ENCODE measurements at places on chromosomes 11 and 22.

DNA sequence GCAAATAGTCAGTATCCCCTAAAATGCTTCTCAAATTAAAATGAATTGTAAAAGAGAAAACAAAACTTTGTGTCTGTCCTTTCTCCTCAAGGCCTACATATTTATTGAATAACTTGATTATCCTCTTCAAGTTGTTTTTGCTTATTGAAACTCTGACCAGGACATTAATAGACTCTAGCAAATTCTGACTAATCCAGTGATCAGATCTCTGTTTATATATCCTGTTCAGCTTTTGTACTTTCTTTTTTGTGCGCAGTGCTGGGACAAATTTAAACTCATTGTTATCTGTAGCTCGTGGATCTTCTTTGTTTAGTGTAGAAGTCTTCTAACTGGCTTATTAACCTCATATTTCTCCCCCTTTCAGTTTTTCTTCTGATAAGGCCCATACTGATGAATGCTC lies 139.9 kb upstream of the SORL1-AS1 start:
- DNase-seq, result no peak

- DNase-seq, result no peak
These were observed 816.3 kb downstream of the BRD1 start for GRCh38 chr22:49011379-49011768.

DNA sequence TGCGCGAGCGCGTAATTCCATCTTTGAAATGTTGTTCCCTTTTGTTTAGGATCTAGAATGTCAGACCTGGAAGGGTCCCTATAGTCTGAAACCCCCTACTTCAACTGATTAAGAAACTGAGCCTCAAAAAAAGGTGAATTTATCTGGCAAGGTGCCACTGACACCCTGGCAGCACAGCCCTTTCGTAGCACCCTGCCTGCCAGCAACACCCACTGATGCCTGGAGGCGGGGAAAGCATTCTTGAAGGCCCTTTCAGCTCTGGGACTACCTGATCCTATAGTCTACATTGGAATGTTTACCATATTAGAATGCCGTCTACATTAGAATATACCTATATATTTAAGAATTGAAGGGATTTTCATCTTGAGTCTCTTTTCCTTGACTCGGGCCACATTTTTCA lies 542.3 kb downstream of the BUD13 start:
- DNase-seq, result no peak

- no peak for DNase-seq
These were observed 7.0 kb downstream of the SERHL2 start for GRCh38 chr22:42560781-42561180.

DNA sequence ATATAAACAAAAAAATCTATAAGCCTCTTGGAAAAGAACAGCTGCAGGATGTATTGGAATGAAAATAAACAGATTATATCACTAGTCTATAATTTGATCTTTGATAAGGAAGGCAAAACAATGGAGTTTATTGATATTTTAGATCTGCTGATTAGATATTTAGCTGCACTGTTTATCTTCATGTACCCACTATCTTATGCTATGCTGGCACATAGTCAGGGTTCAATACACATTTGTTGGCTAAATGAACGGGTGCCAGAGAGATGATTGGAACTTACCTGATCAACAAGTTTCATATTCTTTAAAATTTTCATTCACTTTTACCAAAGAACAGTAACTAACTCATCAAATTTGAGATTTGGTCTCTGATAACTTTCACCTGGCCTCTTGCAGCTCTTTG lies 26.9 kb downstream of the MMP20 start:
- DNase-seq, result no peak

DNA sequence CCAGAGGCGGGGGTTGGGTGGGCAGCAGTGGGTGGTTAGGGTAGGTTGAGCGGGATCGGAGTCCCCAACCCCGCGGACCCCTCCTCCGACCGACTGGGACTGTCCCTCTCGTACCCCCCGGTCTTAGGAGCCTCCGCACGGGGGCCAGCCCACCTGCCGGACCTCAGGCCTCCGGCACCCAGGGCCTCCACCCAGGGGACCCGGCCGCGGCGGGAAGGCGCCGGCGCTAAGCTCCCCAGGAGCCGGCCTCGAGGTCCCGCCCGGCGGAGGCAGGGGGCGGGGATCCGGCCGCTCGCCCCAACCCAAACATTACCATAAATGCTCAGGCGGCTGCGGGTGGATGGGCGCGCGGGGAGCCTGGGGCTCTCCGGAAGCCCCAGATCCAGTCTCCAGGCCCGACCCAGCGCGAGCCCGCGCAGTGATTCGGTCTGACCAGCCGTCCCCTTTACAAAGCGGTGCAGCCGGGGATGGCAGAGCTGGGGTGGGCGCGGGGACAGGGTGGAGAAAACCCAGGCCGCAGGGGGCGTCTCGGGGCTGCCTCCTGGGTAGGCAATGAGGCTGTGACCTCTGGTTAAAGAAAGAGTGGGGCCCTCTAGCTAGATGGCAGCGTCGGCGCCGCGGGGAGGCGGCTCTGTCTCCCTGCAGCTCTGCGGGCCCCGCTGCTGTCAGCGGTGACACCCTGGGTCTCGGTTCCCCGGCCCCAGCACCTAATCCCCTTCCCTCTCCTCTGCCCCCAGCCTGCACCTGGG lies 4.0 kb upstream of the MCAM start:
- no peak for DNase-seq

DNA sequence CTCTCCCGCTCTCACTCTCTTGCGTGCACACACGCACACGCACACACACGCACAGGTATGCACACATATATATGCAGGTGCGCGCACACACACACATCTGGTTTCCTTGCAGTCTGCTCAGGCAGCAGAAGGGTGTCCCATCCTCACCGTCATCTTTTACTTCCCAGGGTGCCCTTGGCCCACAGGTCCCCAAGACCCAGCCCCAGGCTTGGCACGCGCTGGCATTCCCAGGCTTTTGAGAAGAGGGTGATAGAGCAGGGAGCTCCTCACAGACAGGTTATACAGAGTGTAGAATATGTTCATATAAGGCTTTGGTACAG lies 52.0 kb upstream of the SPATA19 start:
- DNase-seq, result no peak

DNA sequence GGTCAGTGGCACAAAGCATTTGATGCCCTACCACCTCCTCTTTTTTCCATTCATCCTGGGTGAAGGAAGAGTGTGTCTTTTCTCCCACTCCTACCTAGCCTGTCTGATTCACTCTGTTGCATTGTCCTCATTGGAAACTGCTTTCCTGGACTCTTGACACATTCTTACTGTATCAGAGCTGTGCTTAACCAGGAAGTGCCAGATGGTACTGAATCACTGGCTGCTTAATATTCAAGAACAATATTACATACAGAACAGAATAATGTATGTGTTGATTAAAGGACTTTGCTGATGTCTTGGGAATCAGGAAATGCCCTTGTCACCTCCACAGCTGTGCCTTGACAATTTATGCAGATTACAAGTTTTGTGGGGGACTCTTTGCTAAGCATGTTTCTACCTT lies 44.4 kb downstream of the SVIP start:
- no peak for DNase-seq

DNA sequence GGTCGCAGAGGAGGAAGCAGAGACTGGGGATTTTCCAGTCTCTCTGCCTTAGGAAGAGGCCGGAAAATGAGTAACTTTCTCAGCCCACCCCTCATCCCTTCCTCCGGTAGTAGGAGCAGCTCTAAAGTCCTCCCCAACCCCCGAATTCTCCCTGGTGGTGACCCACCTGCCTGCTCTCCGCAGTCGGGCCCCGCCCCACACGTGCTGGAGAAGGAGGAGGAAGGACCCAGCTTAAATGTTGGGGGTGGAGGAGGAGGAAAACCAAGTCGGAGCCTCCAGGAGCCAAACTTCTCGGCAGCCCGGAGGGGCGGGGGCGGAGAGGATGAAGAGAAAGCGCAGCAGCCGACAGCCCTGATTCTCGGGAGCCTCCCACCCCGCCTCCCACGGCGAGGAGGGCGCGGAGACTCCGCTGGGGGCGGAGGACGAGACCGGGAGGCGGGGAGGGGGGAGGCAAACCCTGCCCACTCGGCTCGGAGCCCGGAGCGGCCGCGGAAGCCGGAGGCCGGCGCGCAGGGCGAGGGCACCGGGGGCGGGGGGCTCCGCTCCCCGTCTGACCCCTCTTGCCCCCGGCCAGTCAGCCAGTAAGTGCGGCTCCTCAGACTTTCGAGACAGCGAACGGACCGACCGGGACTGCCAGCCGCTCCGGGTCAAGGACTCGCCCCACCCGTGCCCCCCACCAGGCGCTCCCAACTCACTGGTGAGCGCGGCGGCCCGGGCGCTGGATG lies at the start of gene TPBGL:
TSS of gene TPBGL (plus strand) at position 464 of the 725 bp plus-strand sequence. CDS start 276 bp downstream, outside the sequence.
- DNase-seq, result no peak

- no peak for DNase-seq
These were observed 70.7 kb upstream of the AKIP1 start for GRCh38 chr11:8839957-8840945.

GRCh38 chr11:95568281-95568680 lies 221.3 kb downstream of the FAM76B start:
- no peak for DNase-seq

DNA sequence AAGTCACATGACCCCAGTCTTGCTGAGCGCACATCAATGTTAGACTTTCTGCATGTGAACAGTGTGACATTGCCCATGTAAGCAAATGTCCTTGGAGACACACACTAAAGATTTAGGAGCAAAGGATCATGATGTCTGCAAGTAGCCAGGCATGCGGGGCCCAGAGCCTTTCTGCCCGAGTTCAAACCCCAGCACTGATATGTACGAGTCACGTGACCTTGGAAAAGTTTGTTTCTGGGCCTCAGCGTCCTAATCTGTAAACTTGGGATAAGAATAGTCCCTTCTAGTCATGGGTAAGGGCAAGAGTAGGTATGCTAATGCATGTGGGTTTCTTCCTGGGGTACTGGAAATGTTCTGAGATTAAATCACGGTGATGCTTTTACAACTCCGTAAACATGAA lies 16.8 kb upstream of the PGA3 start:
- DNase-seq, result no peak

- DNase-seq, result no peak
These were observed 105.7 kb downstream of the TSPAN18 start for GRCh38 chr11:44832452-44832851.

GRCh38 chr22:46087816-46088277 lies 62.5 kb upstream of the PPARA start:
- no peak for DNase-seq

DNA sequence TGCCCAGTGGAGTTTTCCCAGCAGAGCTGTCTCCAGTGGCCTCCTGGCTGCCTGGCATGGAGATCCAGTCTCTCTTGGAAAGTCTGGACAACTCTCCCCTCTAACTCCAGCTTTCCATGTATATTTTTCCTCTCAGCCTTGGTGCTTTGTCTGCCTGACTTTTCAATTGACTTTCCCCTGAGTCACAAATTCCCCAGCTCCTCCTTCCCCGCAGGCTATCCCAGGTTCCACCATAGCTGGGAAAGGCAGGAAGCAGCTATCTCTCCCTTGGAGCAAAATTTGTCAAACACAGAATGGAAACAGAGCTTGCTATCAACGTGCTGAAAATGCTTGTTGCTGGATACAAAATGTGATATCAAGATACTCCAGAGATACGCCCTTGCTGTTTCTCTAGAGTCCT lies 384.8 kb downstream of the TMEM135 start:
- DNase-seq, result no peak

DNA sequence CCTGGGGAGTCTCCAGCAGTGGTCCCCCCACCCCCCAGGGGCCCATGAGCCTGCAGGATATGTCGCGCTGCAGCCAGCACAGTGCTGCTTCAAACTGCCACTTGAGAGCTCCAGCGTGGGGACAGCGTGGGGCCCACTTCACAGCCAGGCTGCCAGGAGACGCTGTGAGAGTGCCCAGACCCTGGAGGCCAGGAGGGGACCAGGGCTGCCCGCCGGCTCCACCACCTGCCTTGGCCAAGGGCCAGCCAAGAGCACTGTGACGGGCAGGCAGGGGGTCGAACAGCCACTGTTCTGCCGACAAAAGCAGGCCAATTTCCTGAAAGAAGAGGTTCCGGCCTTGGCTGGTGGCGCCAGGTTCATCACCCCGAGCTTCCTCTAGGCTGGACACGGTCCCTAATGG lies 60.2 kb downstream of the FLRT1 start:
- DNase-seq, result no peak

- no peak for DNase-seq
These were observed 10.1 kb downstream of the MUC2 start for GRCh38 chr11:1084561-1085439.

GRCh38 chr22:37334461-37334858 lies 52.2 kb downstream of the CYTH4 start:
- no peak for DNase-seq

GRCh38 chr11:1597994-1598380 lies at the start of gene KRTAP5-2:
Gene KRTAP5-2, minus strand, starts transcription at chr11:1598294. Its CDS starts 44 bp downstream, at chr11:1598250.
- no peak for DNase-seq

- no peak for DNase-seq
These were observed 80.3 kb downstream of the LRRC32 start for GRCh38 chr11:76589964-76590950.

- no peak for DNase-seq
These were observed 10.5 kb downstream of the CTSC start for GRCh38 chr11:88327061-88327460.

DNA sequence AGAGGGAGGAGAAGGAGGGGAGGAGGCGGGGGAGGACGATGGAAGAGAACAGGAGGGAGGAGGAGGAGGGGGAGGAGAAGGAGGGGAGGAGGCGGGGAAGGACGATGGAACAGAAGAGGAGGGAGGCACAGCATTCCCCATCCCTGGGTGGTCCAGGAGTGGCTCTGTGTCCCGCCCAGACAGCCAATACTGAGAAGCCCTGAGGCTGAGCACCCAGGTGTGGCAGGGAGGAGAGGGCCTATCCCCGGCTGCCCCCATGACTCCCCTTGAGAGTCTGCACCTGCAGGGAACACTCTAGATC lies 717 bp downstream of the MRGPRE start:
- no peak for DNase-seq

- no peak for DNase-seq
These were observed 44.0 kb downstream of the PIK3C2A start for GRCh38 chr11:17163736-17164135.

GRCh38 chr11:130103296-130103814 lies 33.7 kb downstream of the APLP2 start:
- no peak for DNase-seq

- DNase-seq, result no peak
These were observed 10.5 kb downstream of the COA4 start for GRCh38 chr11:73866095-73866579.

- no peak for DNase-seq
These were observed 4.7 kb upstream of the DGAT2 start for GRCh38 chr11:75763846-75764245.

DNA sequence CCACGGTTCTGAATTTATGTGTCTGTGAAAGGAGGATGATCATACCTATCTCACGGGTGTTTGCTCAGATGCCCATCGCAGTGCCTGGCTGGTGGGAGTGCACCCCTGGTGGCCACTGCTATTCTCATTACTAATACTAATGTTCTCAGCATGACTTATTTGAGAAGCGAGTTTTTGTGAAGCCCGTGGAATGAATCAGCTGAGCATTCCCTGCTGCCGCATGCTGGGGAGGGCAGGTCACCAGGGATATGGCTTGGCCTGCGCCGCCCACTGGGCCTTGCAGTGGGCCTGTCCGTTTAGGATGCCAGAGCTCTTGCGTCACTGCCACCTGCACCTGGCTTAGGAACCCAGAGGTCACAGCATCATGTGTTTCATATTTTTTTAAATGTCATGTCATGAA lies 16.9 kb downstream of the CTTN start:
- no peak for DNase-seq

All from NK-92 treated with Interleukin-12 subunit alpha and Interleukin-12 subunit beta, amount 100 ng/mL, for 24 hours (cell line).